ENCODE measurements at places on chromosomes 16 and 17.

- no peak for DNase-seq
Measured at GRCh38 chr17:33227911-33228310, 65.2 kb downstream of the ASIC2 start.

GRCh38 chr17:81701288-81702071 is 1.7 kb upstream of the MRPL12 start:
- no peak for DNase-seq

- DNase-seq, result no peak
Measured at GRCh38 chr17:68344701-68345136, 53.4 kb downstream of the ARSG start.

DNA sequence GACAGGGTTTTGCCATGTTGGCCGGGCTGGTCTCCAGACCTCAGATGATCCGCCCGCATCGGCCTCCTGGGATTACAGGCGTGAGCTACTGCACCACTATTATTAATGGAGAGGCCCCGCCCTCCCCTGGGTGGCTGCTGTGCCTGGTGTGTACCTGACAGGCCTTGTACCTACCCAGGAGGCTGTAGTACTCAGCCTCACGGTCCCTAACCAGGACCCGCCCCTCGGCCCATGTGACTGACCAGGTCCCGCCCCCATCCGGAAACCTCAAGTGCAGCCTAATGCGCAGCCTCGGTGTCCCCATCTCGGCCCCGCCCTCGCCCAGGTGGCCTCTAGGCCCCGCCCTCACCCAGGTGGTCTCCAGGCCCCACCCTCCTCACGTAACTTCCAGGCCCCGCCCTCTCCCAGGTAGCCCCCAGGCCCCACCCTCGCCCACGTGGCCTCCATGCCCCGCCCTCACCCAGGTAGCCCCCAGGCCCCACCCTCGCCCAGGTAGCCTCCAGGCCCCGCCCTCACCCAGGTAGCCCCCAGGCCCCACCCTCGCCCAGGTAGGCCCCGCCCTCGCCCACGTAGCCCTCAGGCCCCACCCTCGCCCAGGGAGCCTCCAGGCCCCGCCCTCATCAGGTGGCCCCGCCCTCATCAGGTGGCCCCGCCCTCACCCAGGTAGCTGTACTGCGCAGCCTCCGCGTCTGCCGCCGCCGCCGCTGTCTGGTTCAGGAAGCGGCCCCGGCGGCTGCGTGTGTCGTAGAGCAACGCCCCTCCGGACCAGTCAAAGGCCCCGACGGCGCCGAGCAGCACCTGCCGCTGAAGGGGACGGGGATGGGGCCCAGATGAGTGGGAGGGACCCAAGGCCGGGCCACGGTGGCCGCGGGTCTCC is 31.0 kb downstream of the HASPIN start:
- DNase-seq, result peak; percentile 77

GRCh38 chr16:19479302-19479721 is 42.6 kb downstream of the GDE1 start:
- no peak for DNase-seq

GRCh38 chr16:60225541-60225940 is 1491.4 kb upstream of the GOT2 start:
- DNase-seq, result no peak

DNA sequence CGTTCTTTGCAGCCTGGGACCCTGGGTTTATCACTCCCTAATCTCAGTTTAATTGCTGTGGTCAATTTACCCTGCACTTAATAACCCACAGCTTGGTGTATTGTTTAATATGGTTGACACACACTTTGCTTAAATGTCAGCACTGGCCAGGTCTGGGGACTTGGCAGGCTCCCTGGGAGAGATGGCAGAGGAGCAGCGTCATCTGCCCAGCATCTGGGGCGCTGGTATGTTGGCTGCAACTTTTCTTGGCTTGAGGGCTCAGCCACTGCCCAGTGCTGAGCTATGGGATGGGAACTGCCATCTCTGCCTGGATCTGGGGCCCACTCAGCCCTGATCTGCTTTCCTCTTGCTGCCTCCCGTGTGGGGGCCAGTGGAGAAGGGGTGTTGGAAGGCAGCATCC is 115.7 kb upstream of the IRX3 start:
- no peak for DNase-seq

- no peak for DNase-seq
Measured at GRCh38 chr16:56047307-56048234, 143.7 kb upstream of the GNAO1 start.

DNA sequence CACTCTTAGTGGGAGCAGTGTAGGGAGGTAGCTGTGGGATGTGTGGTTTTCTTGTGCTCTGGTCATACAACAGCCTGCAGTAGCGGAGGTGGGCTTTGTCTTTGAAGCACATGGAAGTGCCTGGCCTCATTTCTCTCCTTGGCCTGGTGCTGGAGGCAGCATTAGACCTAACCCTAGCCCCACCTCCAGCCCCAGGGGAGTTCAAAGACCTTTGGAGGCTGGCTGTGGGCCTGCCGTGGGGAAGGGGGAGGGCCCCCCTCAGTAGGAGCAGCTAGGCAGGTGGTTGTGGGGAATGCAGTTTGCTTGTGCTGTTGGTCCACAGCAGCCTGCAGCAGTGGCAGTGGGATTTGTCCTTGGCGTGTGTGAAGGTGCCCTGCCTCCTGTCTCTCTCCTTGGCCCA is 91.7 kb downstream of the BCAS3 start:
- DNase-seq, result no peak

DNA sequence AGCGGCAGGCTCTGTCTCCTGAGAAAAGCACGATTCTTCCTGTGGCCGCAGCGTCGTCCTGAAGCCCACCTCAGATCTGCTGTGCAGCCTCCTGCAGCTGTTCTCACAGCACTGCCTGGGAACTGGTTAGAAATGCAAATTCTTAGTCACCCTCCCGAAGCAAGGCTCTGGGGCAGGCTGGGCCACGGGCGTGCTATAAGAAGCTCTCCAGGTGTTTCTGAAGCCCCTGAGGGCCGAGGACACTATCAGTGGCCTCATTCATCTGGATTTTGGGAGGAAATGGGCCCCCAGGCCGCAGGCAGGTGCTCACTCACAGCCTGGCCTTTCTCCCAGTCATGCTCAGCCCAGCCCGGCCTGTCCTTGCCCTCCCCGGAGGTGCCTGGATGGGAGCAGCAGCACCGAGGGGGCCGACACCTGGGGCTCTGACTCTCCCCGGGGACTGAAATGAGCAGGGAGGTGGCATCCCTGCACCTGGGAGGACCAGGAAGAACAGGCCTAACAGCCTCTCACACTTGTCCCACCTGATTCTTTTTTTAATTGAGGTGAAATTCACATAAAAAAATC is 10.4 kb upstream of the NLRC3 start:
- DNase-seq, result no peak

- DNase-seq, result no peak
Measured at GRCh38 chr16:3143598-3144320, 8.9 kb downstream of the ZNF213 start.

- no peak for DNase-seq
Measured at GRCh38 chr17:19265755-19266154, 28.6 kb downstream of the EPN2 start.

DNA sequence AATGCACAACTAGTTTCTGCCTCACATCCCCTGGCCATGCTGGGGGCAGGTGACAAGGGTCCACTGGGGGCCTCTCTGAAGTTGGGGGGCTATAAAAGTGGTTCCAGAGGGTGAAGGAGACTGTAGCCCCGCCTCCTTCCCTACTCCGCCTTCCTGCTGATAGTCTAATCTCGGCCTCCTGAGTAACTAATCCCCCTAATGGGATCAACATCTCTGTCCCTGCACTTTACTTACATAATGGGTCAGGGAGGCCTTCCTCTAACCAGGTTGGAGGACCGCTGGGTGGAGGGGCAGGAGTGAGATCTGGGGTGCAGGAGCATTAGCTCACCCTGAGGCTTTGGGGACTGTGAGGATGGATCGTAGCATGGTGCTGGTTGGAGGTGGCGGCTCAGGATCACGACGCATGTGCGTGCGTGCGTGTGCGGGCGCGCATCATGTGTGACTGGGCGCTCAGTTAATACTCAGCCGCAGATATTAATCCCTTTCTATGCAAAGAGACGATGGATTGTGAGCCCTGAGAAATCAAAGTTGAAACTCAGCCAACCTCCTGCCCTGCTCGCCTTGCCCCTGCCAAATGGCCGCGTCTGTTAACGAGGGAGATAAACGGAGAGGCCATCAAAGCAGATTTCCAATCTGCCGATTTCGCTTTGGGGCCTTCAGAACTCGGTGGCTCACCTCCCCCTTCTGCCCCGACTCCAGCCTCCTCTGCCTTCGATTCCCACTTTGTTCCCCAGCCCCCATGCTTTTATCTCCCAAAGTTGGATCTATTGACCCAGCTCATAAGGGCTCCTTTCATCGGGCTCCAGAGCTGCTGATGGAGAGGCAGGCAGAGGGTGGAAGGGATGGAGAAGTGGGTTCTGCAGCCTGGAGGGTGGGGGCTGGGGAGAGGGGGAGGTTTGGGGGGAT is 107.3 kb downstream of the SDK2 start:
- DNase-seq, result no peak

- no peak for DNase-seq
Measured at GRCh38 chr17:28053725-28054124, 11.2 kb downstream of the NLK start.

GRCh38 chr17:28950017-28950751 is 1.1 kb downstream of the PHF12 start:
- no peak for DNase-seq

DNA sequence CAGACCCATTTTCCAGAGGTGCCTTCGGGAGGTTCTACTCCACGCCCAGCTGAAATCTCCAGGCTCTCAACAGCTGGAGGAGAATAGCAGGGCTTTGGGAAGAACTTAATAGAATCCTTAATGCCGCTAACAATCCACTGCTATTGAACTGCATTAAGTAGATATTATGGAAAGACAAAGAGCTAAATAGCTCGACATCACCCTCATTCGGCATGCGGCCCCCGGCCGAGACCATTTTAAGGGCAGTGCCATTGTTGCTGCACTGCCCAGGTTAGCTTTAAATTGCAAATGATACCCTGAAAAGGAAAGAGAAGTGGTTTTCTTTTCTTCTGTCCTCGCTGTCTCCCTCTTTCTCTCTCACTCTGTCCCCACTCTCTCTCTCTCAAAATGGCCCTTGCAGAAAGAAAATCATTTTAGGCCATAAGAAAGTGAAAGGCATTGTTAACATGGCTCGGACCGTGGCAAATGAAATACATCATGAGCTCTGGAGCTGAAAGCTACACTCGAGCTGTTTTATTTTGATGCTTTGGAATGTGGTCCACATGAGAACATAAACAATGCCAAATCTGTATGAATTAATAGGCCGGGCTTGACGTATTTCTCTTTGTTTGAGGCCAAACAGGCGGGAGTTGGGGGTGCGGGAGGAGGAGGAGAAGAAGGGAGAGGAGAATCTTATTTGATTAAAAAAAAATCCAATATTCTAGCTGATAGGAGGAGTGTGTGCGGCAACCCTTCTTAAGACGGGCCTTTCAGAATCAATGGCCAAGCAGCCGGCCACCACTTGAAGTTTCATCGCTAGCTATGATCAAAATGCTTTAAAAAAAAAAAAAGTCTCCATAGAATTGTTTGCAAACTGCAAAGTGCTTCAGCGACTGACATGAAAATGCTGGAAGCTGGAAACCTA is 298.8 kb upstream of the IRX3 start:
- peak; percentile 42 for DNase-seq

GRCh38 chr16:48845261-48845660 is 235.3 kb upstream of the N4BP1 start:
- DNase-seq, result no peak

GRCh38 chr16:78050734-78051400 is 28.5 kb downstream of the CLEC3A start:
- no peak for DNase-seq

DNA sequence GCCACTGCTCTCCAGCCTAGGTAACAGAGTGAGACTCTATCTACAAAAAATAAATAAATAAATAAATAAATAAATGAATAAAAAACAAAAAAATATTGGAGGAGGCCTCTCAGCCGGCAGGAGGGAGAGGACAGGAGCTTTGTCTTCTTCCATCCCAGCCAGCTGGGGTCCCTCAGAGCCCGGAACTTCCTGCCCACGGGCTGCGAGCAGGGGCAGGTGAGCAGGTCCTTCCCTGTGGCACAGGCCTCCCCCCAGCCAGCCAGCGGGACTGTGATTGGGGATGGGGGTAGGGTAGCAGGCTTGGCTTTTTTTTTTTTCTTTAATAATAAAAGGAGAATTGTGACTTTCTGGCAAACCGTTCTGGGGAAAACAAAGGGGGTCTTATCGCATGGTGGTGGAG is 10.1 kb downstream of the SMTNL2 start:
- DNase-seq, result no peak

- DNase-seq, result no peak
Measured at GRCh38 chr16:56862776-56863175, 2.2 kb upstream of the SLC12A3 start.

- DNase-seq, result no peak
Measured at GRCh38 chr16:88862968-88863367, 3.5 kb downstream of the PABPN1L start.

DNA sequence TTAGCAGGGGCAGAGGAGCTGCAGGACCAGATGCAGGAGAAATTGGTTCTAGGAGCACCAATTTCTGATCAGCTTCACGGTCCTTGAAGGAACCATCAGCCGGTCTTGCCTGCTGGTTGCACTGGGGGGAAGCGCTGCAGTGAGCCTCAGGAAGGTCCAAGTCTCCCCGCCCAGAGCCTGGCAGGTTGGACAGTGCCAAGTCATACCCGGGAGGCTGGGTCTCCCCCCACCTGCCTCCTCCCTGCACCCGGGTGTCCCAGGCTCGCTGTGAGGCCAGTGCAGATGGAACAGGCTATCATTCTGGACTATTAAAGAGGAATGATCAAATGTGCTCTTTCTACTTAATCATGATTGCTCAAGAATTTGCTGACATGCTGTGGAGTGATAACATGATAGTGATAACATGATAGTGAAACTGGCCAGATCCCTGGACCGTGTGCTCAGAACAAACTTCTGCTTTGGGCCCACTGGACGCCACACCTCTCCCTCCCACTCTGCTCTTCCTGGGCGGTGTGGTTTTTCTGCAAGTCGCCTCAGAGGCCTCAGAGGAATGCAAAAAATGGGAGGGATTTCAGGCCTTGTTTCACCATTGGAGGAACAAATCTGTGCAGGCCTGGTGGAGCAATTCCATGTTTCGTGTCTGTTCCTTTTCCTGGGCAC is 236.0 kb downstream of the IRF8 start:
- DNase-seq, result no peak

DNA sequence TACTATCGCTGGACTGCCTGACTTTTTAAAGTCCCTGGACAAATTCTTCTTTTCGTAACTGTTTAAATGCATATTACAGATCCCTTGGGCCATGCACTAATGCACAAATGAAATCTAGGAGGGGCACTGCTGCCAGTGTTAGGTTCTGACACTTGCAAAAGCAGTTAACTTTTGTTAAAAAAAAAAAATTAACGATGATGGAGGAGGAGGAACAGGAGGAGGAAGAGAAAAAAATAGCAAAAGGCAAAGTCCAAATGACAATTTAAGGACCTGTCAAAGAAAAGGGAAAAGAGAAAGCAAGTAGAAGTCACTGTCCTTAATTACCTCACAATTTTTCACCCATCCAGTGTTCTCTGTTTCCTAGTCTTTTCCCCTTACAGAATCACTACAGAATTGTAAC is 97.8 kb upstream of the CORO6 start:
- DNase-seq, result no peak

Data from right kidney (tissue), 9 donors.